ENCODE measurements at places on chromosomes 13 and 19. TPM values are rescaled to one million over a fixed set of nuclear protein-coding genes. Genes with fewer than 3 reads are reported as not detected.

The CALR3 gene
- total RNA-seq: not detected

The BRCA2 gene
- 1.8 TPM for total RNA-seq

The FIZ1 gene
- total RNA-seq: 7.8 TPM

The METTL21C gene
- not detected for total RNA-seq

The ZNF235 gene
- 5.7 TPM for total RNA-seq

The RFC3 gene
- 5.2 TPM for total RNA-seq

The KCNJ14 gene
- 0.65 TPM for total RNA-seq

The IZUMO4 gene
- total RNA-seq: 2.4 TPM

The PGLYRP2 gene
- total RNA-seq: not detected

The ZMYM2 gene
- 67.8 TPM for total RNA-seq

The RDH8 gene
- not detected for total RNA-seq

The FCAR gene
- total RNA-seq: 2.0 TPM

DNA sequence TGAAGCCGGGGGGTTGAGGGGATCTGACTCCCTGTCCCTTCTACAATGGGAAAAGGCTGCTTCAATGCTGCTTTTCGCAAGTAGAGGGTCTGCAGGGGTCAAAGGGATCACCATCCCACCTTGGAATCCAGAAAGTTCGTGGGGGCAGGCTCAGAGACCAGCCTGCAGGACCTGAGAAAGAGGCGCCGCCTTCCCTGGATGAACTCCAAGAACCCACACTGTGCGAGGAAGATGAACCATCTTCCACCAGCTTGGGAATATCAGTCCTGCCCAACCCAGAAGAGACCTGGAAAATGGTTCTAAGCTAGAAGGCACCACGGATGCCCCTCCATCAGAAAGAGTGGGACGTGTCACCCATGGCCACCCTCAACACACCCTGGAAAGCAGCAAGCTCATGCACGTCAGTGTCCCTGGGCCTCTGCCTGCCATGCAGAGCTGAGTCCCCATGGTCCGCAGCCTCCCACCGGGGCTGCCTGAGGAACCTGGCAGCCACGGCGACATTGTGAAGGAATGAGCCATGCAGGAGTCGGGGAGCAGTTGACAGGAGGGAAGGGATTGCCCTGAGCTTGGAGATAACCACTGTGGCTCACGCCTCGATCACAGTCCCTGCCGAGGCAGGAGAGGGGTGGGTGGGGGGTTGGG is 14.6 kb downstream of the RAB3D start:
- DNase-seq: no peak

GRCh38 chr19:11861301-11861700 is 12.8 kb downstream of the ZNF439 start:
- DNase-seq: no peak

DNA sequence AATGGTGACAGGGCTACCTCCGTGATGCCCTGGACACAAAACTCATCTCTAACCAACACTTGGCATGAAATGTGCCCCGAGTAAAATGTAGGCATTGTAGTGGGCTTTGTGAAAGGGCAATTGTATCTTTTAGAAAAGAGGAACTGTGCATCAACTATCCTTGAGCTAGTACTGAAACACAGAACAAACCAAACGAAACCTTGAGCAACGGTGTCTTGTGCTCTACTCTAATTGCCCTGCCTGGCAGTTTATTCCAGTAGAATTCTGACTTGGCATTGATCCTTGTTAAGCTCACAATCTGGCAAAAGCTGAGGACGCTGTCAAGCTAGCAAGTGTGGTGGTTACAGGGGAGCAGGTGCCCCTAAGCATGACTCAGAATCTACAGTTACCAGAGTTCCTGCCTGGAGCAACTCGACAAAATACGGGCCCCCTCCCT is 707.1 kb upstream of the SPRY2 start:
- no peak for DNase-seq

DNA sequence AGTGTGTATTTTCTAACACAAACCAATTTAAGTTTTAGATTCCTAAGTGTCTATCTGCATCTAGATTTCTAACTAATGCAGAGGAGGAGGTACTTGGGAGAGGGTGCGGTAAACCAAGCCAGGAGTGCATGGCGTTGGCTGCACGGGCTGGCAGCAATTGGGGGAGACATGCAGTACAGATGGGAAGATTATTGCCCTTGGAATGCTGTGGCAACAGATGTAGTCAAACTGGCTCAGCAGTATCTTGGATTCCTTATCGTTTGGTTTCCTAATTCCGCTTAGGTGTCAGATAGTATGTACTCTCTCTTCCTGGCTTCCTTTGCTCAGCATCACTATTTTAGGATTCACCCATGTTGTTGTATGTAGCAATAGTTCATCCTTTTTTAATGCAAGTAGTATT is 29.4 kb upstream of the STK24 start:
- DNase-seq: no peak

- DNase-seq: no peak
Measured at GRCh38 chr19:1315470-1316166, 29.9 kb downstream of the EFNA2 start.

- no peak for DNase-seq
Measured at GRCh38 chr13:46782066-46782465, 14.9 kb downstream of the ESD start.

GRCh38 chr19:19120308-19121231 is 17.7 kb downstream of the TMEM161A start:
- DNase-seq: peak; percentile 91

DNA sequence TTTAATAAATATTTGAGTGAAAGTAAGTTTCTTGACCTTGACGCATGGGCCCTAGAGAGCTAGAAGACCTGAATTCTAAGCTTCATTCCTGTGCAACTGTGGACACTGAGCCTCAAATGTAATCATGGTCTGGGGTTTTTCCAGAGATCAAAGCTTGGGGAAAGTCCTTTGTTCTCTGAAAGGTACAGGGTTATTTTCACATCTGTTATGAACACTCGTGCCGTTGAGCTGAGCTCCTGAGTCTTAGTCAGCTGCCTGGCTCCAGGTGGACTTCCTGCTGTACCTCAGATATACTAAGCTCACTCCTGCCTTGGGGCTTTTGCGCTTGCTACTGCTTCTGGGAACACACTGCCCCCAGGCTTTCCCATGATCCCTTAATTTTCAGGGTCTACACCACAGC is 7.5 kb upstream of the ZBTB32 start:
- DNase-seq: no peak

GRCh38 chr19:36377541-36378178 is 1.3 kb downstream of the ZFP14 start:
- no peak for DNase-seq

GRCh38 chr13:56893843-56894242 is 246.9 kb upstream of the PRR20A start:
- no peak for DNase-seq

DNA sequence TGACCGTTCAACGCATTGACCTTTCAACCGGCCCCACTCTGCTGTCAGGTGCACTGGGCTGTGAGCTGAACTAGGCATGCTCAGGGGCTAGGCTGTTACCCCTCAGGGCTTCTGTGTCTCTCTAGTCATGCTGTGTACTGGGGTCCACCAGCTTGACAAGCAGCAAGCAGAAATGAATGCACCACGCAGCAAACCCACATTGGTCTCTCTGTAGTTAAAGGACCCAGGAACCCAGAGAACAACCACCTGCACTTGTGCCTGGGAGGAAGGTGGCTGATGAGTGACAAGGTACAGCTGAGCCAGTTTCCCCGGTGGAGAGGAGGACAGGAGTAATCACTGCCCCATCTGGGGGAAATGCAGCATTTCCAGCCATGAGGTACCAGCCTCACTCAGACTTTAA is 159.9 kb downstream of the USP12 start:
- no peak for DNase-seq

DNA sequence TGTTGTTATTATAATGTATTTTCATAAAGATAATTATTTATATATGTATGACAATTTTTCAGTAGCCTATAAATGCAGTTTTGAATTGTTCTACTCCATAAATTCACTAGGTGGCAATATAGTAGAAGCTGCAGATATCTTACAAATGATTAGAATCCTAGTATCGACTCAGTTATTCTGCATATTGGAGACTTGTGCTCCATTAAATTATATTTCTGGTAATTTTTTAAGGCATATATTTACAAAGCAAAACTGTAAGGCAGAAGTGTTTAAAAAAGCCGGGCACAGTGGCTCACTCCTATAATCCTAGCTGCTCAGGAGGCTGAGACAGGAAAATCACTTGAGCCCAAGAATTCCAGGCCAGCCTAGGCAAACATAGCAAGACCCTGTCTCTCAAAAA is 58.7 kb downstream of the DPY19L3 start:
- DNase-seq: no peak

GRCh38 chr13:86426437-86426836 is 627.2 kb upstream of the SLITRK6 start:
- no peak for DNase-seq

GRCh38 chr13:66528944-66529576 is 701.1 kb downstream of the PCDH9 start:
- DNase-seq: no peak

DNA sequence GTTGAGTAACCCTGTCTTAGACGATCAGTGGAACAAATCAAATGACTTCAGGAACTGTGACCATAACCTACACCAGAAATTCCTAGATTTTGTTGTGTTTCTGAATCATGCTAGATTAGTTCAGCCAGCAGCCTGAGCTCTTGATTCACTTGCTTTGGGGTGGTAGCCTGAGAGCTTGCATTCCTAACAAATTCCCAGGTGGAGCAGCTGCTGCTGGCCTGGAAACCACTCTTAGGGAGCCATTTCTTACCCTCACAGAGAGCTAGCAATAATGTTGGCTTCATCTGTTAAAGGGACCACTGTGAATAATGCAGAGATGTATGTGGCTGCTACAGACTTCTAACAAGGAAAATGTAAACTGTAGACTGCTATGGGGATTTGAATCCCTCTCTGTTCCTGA is 388.1 kb upstream of the PRR20A start:
- DNase-seq: no peak

DNA sequence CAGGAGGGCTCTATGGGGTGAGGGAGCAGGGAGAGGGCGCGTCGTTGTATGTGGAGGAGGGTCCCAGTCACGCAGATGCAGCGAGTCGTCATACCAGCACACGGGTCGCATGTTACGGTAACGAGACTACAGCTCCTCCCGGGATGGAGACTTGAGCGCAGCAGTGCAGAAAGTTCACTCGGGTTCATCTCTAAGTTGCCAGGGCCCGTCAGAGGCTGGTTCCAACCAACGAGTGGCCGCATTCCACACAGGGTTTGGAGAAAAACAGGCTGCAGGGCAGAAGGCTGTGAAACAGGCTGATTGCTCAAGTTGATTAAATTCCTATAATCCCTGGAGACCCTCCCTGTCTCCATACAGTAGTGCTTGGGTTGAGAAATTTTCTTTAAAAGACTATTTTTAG is 21.9 kb upstream of the TTYH1 start:
- no peak for DNase-seq

DNA sequence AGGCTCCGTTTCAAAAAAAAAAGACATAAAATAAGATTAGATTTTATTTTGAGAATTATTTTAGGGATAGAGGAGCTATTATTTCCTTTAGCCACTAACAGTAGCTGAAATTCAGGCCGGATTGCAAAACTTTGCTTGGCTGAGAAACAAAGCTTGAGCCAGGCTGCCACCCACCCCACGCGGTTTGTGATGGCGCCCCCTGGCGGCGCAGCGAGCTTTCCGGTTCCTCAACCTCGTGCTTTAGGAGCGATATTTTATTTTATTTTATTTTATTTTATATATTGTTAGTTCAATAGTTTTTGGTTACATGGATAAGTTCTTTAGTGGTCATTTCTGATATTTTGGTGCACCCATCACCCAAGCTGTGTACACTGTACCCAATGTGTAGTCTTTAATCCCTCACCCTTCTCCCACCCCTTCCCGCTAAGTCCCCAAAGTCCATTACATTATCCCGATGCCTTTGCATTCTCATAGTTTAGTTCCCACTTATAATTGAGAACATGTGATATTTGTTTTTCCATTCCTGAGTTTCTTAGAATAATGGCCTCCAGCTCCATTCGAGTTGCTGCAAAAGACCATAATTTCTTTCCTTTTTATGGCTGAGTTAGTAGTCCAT is 19.8 kb upstream of the CEACAM4 start:
- DNase-seq: no peak

GRCh38 chr13:84683448-84683847 is 801.2 kb upstream of the SLITRK1 start:
- DNase-seq: no peak

- no peak for DNase-seq
Measured at GRCh38 chr13:67366533-67366932, 136.4 kb upstream of the PCDH9 start.

- no peak for DNase-seq
Measured at GRCh38 chr13:79450110-79450509, 30.8 kb upstream of the NDFIP2 start.

GRCh38 chr13:52701728-52702465 is 37.7 kb downstream of the CNMD start:
- DNase-seq: no peak

- DNase-seq: no peak
Measured at GRCh38 chr13:45120967-45121831, 889 bp downstream of the GTF2F2 start.

DNA sequence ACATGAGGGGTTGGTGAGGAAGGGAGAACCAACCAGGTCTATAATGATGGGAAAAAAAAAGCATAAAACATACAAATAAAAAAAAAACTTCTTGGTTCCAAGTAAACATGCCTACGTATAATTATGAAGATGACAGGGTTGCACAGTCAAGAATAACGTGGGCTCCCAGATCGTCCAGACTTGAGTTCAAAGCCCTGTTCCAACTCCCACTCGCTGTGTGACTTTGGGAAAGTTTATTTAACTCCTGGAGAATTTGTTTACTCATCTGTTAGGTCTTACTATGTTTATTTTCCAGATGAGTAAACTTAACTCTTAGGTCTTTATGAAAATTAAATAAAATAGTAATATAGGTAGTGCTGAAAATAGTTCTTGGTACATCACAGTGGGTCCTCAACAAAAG is 13.8 kb downstream of the STARD13 start:
- DNase-seq: no peak

GRCh38 chr13:79241697-79242096 is 164.4 kb downstream of the RBM26 start:
- no peak for DNase-seq

DNA sequence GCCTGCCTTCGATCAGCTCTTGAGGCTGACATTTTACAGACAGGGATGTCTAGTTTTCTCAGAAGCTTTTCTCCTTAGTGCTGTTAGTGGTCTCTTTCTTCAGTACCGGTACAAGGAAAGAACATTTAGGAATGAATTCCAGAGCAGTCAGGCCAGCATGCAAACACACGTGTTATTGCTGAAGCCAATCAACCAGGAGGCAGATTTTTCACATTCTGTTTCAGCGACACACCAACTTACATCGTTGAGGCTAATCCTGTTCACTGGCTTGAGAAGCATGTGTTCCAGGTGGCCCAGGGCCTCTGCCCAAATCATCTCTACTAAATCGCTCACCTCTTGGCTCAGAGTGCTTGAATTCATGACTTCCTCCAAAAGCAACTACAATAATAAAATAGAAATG is 19.2 kb downstream of the PARP4 start:
- no peak for DNase-seq

Data from posterior vena cava (tissue), 2 donors.